Central memory CD4-positive, alpha-beta T cell (primary cell): ENCODE measurements at places on chromosomes 12 and 14.
A peak's percentile ranks its signal among the peaks of the same experiment; 100 is the strongest.

- peak; percentile 66 for DNase-seq
These were observed 11.7 kb upstream of the NFKBIA start for GRCh38 chr14:35416108-35416750.

GRCh38 chr14:79514700-79515099 lies 696.6 kb downstream of the DIO2 start:
- DNase-seq: no peak

DNA sequence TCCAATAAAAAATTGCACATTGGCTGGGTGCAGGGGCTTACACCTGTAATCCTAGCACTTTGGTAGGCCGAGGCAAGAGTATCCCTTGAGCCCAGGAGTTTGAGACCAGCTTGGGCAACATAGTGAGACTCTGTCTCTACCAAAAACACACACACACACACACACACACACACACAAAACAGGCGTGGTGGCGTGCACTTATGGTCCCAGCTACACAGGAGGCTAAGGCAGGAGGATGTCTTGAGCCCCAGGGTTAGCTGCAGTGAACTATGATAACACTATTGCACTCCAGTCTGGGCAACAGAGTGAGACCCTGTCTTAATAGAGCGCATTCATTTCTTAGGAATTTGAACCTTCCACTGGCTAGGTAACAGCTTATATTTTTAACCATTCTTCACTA lies 42.9 kb upstream of the BICD1 start:
- DNase-seq: no peak

- DNase-seq: no peak
These were observed 3.7 kb downstream of the ARHGDIB start for GRCh38 chr12:14957551-14958168.

DNA sequence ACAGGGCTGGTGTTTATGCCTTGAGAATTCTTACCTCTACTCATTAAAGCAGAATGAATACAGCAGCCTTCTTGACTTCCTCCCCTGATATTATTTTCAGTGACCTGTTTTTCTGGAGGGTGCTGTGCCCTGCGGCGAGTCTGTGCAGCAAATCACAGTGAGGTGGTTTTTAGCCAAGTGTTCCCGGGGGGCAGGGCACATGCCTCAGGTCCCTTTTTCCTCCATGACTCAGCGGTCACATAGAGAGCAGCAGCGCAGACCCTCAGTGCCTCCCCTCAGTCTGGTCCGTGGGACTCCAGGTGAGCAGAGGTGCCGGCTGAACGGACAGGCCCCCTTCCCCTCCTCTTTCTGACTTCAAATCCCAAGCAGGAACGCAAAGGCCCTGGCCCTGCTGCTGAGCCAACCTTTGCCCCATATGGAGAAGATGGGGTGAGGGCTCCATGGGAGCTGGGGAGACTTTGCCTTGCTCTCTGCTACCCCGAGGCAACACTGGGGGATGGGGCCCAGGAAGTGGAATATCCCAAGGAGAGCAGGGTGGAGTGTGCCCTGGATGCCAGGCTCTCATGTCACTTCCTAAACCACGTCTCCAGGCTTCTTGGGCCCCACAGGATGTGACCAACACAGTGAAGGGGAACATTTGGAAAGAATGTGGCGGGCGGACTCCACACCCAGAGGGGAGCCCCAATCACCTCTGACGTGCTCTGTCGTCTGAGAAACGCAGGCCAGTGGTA lies 90.0 kb downstream of the DHRS2 start:
- DNase-seq: no peak

GRCh38 chr14:54301359-54301758 lies 95.4 kb upstream of the CDKN3 start:
- DNase-seq: no peak

DNA sequence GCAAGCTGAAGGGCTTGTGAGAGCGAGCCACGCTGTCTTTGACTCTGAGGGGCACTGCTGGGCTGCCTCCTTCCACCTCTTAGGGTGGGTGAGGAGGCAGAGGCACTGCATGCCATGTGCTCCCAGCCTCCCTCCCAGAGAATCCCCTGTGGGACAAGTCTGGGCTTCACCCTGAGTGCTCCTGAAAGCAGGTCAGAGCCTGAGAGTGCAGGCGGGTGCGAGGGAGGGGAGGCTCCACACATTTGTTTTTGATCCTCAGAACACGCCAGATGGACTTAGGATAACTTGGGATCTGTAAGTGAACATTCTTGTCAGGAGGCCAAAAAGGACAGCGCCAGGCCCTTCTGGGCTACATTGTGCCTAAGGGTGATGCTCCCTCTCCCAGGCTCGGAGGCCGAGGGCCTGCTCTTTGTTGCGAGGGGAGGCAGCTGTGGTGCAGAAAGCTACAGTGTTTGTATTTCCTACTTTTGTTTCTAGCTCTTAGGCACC lies 155.4 kb downstream of the TMX1 start:
- no peak for DNase-seq

DNA sequence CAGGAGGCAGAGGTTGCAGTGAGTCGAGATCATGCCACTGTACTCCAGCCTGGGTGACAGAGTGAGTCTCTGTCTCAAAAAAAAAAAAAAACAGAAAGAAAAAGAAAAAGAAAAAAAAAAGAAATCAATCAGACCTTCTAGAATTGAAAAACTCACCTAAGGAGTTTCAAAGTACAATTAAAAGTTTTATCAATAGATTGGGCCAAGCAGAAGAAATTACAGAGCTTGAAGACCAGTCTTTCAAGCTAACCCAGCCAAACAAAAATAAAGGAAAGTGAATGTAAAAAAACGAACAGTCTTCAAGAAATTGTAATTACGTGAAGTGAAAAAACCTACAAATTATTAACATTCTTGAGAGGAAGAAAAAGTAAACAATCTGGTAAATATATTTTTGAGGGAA lies 93.0 kb downstream of the IPO8 start:
- DNase-seq: no peak

DNA sequence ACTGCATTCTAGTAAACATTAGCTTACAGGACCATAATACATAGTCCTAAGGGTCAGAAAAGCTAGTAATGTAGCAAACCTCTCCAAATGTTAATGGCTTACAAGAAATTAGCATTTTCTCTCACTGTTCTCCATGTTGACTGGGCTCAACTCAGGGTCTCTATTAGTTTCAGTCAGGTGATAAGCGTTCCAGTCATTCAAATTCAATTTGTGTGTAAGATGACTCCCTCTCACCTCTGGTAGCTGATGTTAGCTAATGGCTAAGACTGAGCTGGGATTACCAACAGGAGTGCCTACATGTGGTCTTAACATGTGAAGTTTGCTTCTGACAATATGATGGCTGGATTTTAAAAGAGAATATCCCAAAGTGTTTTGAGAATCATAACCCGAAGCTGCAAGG lies 630.5 kb upstream of the USP15 start:
- DNase-seq: no peak

DNA sequence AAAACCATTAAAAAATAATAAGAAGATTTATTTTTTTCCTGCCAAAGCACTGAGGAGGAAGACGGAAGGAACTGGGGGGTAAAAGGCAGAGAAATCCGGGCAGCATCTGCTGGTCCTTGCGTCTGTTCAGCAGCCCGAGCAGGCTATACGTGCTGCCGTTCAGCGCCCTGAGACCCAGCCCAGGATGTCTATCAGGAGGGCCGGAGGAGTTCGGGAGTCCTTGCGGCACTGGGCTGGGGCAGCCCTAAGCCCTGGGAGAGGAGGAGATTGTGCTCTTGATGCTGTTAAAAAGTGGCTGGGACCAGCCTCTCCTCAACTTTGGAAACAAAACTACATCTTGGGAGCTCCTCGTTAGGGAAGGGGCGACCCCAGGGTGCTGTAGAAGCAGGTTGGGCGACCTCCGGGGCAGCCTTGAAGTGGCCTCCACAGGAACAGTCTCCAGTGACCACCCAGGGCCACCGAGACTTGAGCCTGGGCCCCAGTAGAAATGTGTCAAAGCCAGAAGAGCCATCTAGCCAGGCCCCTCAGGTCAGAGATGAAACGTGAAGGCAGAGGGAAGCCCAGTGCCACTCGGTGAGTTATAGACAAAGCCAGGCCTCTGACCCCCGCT lies 14.3 kb downstream of the PGF start:
- no peak for DNase-seq

- no peak for DNase-seq
These were observed 121.0 kb downstream of the SCARB1 start for GRCh38 chr12:124742678-124743077.

GRCh38 chr12:109618082-109618481 lies 44.5 kb downstream of the MVK start:
- no peak for DNase-seq

DNA sequence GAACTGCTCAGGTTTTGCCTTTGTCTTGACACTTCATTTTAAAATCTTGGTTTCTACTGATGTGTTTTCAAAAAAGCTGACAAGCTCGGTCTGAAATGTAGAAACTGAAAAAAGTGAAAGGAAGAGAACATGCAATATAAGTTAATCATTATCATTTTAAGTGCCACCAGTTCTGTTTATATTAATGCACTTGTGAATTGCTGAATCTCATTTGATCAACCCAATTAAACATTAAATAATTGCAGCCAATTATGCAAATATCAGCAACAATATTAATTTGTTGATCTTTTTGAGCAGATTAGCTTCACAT lies 133.8 kb downstream of the BCAT1 start:
- DNase-seq: no peak

GRCh38 chr12:77940011-77940423 lies 109.3 kb downstream of the NAV3 start:
- no peak for DNase-seq

GRCh38 chr12:18998343-18999261 lies 130.9 kb upstream of the PLEKHA5 start:
- DNase-seq: no peak

DNA sequence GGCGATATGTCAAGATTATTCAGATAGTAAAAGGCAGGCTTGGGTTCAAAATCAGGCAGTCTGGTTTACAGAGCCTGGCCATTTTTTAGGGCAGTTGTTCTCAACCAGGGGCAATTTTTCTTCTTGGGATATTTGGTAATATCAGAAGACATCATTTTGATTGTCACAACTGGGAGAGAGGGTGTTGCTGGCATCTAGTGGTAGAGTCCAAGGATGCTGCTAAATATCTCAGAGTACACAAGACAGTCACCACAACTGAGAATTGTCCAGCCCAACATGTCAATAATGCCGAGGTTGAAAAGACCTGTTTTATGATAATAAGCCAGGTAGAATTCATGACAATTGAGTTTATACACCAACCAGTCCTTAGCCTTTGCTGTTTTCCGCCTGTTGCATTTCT lies 733.9 kb downstream of the NRXN3 start:
- no peak for DNase-seq

DNA sequence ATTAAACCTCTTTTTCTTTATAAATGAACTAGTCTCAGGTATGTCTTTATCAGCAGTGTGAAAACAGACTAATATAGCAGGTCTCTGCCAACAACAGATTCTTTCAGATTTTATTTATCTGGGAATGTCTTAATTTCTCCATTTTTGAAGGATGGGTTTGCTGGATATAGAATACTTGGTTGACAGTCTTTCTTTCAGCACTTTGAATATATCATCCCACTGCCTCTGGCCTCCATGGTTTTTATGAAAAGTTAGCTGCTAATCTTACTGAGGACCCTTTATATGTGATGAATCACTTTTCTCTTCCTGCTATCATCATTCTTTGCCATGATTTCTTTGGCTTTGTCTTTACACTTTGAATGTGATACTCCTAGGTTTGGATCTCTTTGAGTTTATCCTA lies 148.0 kb downstream of the ANO6 start:
- no peak for DNase-seq

- DNase-seq: no peak
These were observed 7.0 kb downstream of the PPP1R1A start for GRCh38 chr12:54581412-54581811.

DNA sequence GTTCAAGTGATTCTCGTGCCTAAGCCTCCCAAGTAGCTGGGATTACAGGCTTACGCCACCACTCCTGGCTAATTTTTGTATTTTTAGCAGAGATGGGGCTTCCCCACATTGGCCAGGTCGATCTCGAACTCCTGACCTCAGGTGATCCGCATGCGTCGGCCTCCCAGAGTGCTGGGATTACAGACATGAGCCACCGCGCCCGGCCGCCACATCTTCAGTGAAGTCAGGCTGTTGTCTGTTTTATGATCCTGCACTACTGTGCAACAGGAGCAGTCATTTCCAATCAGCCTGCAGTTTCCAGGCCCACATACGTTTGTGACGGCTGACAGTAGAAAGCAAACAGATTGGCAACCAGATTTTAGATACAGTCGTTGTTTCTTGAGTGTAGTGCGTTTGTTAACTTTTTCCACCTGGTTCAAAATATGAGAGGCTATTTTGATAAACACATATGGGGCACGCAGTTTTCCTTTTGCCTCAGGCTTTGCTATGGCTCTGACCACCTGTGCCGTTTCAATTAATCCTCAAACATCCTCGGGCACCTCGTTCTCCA lies 74.8 kb downstream of the LGMN start:
- no peak for DNase-seq

DNA sequence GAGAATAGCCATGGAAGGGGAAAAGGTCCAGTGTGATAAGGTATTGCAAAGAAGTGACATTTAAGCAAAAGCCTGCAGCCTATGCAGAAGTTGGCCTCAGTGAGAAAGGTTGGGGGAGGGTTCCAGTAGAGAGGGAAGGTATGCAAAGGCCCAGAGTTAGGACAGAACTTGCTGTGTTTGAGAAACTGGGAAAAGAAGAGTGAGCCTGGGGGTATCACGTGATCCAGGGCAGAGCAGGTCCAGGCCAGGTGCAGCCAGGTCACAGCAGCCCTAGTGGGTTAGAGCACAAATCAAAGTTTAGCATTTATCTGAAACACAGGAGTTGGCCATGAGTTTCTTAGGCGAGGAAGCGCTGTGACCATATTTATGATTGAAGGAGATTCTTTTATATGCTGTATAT lies 1.6 kb downstream of the SERPINA5 start:
- DNase-seq: no peak

- no peak for DNase-seq
These were observed at the start of gene CCDC63 for GRCh38 chr12:110846615-110847566. Gene CCDC63 (plus strand): TSS chr12:110846987. CDS start chr12:110852955, 5,968 bp downstream.

DNA sequence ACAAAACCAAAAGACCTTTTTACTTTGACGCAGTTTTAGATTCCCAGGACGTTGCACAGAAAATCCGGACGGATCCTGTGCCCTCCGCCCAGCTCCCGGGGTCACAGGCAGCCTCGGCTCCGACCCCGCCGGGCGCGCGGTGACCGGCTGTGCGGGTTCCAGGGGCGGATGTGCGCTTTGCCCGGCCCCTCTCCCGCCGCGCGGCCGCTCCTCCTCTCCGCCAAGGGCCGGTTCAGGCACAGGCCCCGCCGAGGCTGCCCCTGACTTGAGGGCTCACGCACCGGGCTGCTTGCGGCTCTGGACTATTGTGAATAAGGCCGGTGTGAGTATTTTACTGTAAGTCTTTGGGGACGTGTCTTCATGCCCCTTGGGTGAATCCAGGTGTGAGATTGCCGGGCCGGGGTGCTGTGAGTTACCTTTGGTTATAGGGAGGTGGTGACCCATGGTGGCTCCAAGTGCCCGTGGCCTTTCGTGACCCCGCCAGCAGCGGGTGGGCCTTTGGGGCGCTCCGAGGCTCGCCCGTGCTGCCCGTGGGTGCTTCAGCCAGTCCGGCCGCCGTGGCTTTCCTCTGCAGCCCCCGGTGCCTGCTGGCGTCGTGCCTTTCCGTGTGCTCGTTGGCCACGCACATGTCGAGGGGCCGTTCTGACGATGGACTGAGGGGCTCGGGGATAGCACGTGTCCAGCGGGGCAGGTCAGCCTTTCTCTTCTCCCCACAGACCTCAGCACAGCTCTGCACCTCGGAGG lies 45.9 kb downstream of the NOC4L start:
- no peak for DNase-seq

GRCh38 chr12:97650242-97650641 lies 187.6 kb downstream of the RMST start:
- no peak for DNase-seq
